ENCODE measurements at places on chromosomes 5 and 9. TPM values are rescaled to one million over a fixed set of nuclear protein-coding genes. Genes with fewer than 3 reads are reported as not detected.

Gene TPPP
- 0.13 TPM for total RNA-seq

- H3K4me3 ChIP-seq = no peak overlapping the region
- peaks cover 18% of the 10 kb centered on the region for H3K4me1 ChIP-seq
- H3K36me3 ChIP-seq = no peaks in the 10 kb centered on the region
- peak; percentile 69 for DNase-seq
- no peak overlapping the region for H3K27ac ChIP-seq
- H3K27me3 ChIP-seq = no peaks in the 10 kb centered on the region
These were observed 75.2 kb upstream of the FREM1 start for GRCh38 chr9:14985419-14985818.

Gene PCDHGA12
- 10.9 TPM for total RNA-seq

GRCh38 chr5:156515803-156516360, 188.9 kb downstream of the SGCD start:
- no peak for DNase-seq
- no peaks in the 10 kb centered on the region for H3K27me3 ChIP-seq

Gene GPX8
- total RNA-seq = 233 TPM

Gene CARD6
- 7.1 TPM for total RNA-seq

- H3K4me3 ChIP-seq = no peak overlapping the region
- H3K27me3 ChIP-seq = peaks cover 29% of the 10 kb centered on the region
- no peak for DNase-seq
These were observed 12.7 kb upstream of the SLC25A48 start for GRCh38 chr5:135821802-135822201.

DNA sequence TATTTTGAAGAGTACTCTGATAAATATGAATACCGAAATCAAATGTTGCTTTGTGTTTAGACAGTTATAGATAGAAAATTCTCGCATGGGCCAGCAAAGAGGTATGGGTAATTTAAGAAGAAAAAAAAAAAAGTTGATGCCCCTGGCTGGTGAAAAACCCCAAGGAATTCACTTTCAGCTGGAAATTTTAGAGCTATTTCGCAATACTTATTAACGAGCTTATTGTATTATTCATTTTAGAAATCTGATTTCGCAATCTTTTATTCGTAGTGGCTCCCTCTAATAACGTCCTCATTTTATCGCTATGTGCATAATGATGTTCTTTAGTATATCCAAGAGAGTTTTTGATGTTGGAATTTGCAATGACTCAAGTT, 18.5 kb upstream of the FER start:
- DNase-seq = no peak
- H3K4me3 ChIP-seq = no peak overlapping the region
- H3K36me3 ChIP-seq = no peaks in the 10 kb centered on the region
- H3K27me3 ChIP-seq = no peaks in the 10 kb centered on the region
- no peak overlapping the region for H3K27ac ChIP-seq

DNA sequence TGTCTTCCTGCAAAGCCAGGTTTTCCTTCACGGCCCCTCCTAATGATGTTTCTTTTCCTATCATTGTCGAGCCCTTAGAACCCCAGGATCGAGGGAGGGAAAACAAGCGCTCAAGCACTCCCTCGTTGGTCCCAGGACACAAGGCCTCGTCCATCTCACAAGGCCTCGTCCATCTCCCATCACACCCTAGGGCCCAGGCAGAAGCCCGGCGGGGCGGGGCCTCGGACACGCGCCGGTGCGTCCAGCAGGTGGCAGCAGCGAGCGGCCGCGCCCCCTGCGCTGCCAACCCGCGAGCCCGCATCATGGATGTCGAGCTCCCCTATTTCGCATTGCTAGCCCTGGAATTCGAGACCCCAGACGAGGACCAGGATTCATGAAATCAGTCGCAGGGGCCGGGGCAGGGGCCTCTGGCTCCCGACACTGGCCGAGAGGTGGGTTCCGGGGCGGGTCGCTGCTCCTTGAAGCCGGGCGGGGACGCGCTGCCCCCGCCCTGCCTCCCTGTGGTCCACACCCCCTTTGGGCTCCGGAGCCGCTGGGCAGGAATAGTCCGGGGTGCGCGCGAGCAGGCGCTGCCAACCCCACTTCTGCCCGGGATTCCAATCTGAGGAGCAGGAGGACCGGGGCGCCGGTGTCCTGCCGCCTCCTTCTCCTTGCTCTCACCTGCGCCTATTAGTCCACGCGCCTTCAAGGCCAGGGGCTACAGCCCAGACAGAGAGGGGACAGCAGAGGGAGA, at the start of gene ABLIM3:
TSS of gene ABLIM3 (plus strand) at position 270 of the 733 bp plus-strand sequence. CDS start 603 bp downstream, outside the sequence.
- DNase-seq = peak; percentile 84
- peak within 1 kb of the TSS; percentile 53 for H3K27ac ChIP-seq
- H3K4me1 ChIP-seq = peaks cover 26% of the 10 kb centered on the region
- peak within 1 kb of the TSS; percentile 93 for H3K4me3 ChIP-seq
- no peaks in the 10 kb centered on the region for H3K36me3 ChIP-seq

- no peak for DNase-seq
- H3K27me3 ChIP-seq = no peaks in the 10 kb centered on the region
- H3K4me3 ChIP-seq = no peak overlapping the region
These were observed 7.7 kb downstream of the SPINK9 start for GRCh38 chr5:148343046-148343407.

DNA sequence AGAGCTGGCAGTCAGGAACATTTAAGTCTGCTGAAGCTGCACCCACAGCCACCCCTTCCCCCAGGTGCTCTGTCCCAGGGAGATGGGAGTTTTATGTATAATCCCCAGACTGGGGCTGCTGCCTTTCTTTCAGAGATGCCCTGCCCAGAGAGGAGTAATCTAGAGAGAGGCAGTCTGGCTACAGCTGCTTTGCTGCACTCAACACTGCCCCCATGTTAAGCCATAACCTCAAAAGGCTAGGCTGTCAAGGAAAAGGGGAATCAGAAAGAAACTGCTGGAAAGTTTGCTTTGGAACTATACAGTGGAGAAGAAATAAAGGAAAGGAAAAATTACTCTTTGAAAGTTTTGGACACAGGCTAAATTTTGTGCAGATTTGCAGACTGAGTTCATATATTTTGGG, 127.2 kb downstream of the MACIR start:
- no peaks in the 10 kb centered on the region for H3K36me3 ChIP-seq
- no peak for DNase-seq
- no peak overlapping the region for H3K27ac ChIP-seq
- no peaks in the 10 kb centered on the region for H3K4me1 ChIP-seq
- no peak overlapping the region for H3K4me3 ChIP-seq

DNA sequence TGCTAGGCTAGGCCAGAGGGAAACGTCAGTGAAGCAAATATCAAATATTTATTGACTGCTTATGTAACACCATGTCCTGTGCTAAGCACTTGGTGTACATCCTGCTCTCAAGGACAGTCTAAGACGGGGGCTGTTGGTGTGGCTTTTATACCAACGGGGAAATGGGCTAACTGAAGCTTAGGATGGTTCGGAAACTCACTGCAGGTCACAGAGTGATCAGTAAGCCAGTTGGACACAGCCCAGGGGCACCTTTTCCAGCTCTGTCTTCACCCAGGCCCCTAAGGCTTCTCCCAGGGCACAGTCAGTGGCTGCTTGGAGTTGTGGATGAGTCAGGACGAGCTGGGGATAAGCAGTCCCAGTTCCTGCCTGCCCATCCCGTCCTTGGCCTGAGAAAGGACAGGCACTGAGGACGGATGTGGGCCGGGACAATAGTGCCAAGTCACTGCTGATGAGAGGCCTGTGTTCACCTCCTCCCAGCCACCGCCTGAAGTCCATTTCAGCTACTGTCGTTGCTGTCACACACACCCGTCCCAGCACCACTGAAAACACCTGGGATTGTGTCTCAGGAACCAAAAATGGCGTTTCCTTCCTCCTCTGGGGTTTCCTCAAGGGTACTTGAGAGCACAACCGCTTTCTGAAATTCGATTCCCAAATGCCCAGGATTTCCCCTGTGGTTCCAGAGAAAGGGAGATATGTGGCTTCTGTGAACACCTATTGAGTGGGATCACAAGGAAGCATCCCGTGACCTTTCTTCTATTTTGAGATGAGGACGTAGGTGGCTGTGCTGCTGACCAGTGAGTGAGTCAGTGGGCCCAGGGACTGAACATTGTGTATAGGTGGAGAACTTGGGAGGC, 17.5 kb upstream of the SPRY4 start:
- H3K4me1 ChIP-seq = peaks cover 14% of the 10 kb centered on the region
- no peaks in the 10 kb centered on the region for H3K36me3 ChIP-seq
- no peak overlapping the region for H3K4me3 ChIP-seq
- H3K27me3 ChIP-seq = no peaks in the 10 kb centered on the region

Gene GALNT10
- total RNA-seq = 67.9 TPM

Gene SLC23A1
- not detected for total RNA-seq

Gene CDH12
- total RNA-seq = not detected

GRCh38 chr9:128316421-128316820, 5.8 kb downstream of the TRUB2 start:
- peaks cover 3% of the 10 kb centered on the region for H3K4me1 ChIP-seq
- no peaks in the 10 kb centered on the region for H3K27me3 ChIP-seq
- DNase-seq = no peak
- H3K36me3 ChIP-seq = peaks cover 7% of the 10 kb centered on the region

DNA sequence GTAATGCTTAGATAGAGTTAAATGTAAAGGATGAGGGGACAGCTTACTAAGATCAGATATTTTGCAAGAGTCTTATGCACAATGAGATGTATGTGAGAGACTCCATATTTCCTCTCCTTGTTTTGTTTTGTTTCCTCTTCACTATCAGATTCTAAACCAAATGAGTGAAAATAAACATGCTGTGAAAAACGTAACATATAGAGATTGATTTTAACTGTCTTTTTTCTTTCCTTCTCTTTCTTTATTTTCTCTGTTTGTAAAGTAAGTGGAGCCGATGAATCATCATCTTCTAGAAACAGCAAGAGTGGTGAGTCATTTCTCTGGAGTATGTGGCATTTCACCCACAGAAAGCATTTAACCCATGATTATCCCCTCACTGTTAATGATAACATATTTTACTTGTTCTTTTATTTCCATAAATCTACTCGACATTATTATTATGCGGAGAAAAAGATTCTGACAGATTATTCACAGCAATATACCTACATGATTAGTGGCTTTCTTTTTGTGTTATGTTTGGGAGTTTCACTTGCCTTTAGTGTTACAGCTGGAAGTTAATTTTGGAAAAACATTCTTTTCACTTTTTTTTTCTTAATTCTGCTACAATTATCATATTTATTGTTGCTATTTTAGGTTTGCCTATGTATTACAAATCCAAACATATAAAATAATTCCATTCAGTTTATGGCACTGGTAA, 2.1 kb upstream of the ANXA1 start:
- peak; percentile 98 for DNase-seq
- peaks cover 3% of the 10 kb centered on the region for H3K36me3 ChIP-seq
- no peaks in the 10 kb centered on the region for H3K27me3 ChIP-seq
- H3K4me3 ChIP-seq = peak overlapping the region; percentile 100
- H3K27ac ChIP-seq = peak overlapping the region; percentile 99

DNA sequence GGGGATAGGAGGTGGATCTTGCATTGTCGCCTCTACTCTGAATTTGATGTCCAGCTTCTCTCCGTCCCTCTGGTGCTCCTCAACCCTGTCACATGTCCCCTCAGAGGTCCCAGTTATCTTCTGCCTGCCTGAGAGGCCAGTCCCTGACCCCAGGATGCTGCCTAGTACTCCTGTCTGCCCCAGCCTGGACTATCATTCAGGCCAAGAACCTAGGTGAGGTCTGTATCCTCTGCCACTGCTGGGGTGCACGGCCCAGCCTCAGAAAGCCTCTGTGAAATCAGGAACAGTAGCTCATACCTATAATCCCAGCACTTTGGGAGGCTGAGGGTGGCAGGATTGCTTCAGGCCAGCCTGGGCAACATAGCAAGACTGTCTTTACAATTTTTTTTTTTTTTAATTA, 8.6 kb downstream of the SPINK4 start:
- H3K27ac ChIP-seq = no peak overlapping the region
- peaks cover 14% of the 10 kb centered on the region for H3K4me1 ChIP-seq
- H3K27me3 ChIP-seq = no peaks in the 10 kb centered on the region
- no peak overlapping the region for H3K4me3 ChIP-seq

GRCh38 chr5:16916262-16916878, 19.7 kb downstream of the MYO10 start:
- peak overlapping the region; percentile 47 for H3K4me3 ChIP-seq
- no peaks in the 10 kb centered on the region for H3K27me3 ChIP-seq
- peak overlapping the region; percentile 65 for H3K27ac ChIP-seq

DNA sequence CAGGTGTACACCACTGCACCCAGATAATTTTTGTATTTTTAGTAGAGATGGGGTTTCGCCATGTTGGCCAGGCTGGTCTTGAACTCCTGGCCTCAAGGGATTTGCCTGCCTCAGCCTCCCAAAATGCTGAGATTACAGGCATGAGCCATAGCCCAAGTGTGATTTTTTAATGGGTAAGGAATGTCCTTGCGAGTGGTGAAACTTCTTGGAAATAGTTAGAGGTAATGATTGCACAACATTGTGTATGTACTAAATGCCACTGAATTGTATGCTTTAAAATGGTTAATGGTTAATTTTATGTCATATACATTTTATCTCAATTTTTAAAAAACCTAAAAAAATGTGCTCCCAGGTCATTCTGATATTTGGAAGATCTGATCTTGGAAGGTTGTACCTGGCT, 59.9 kb upstream of the IL6ST start:
- H3K36me3 ChIP-seq = no peaks in the 10 kb centered on the region
- H3K27ac ChIP-seq = no peak overlapping the region
- peaks cover 19% of the 10 kb centered on the region for H3K4me1 ChIP-seq
- no peaks in the 10 kb centered on the region for H3K27me3 ChIP-seq
- DNase-seq = peak; percentile 52

DNA sequence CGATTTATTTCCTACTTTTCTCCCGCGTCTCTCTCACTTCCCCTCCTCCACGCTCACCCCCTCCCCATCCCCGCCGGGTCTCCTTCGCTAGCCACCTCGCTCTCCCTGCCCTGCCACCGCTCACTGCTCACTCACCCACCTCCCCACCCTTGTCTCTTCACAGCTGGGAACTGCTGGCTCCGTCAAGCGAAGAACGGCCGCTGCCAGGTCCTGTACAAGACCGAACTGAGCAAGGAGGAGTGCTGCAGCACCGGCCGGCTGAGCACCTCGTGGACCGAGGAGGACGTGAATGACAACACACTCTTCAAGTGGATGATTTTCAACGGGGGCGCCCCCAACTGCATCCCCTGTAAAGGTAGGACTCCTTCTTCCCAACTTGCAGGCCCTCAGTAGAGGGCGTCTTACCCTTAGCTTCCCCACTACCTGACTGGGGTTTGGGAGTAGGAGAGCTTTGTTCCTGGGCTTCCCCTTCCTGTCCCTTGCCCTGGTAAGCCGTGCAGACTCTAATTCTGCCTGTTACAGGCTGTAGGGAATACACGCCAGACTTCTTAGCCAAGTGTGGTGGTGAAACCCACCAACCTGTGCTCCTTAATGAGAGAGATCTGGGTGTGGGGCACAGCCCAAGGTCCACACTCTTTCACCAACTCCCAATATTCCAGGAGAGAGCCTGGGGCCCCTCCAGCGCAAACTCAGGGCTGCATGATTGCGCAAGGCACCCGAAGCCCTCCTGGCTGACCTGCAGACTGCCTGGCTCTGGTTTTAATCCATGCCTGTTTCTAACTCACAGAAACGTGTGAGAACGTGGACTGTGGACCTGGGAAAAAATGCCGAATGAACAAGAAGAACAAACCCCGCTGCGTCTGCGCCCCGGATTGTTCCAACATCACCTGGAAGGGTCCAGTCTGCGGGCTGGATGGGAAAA, 2.5 kb downstream of the FST start:
- no peaks in the 10 kb centered on the region for H3K27me3 ChIP-seq
- H3K27ac ChIP-seq = peak overlapping the region; percentile 83
- peak overlapping the region; percentile 95 for H3K4me3 ChIP-seq
- DNase-seq = peak; percentile 51
